ENCODE measurements at places on chromosomes 4 and X. TPM values are rescaled to one million over a fixed set of nuclear protein-coding genes. Genes with fewer than 3 reads are reported as not detected.

Gene BEND2
- not detected for total RNA-seq

Gene BTK
- not detected for total RNA-seq

DNA sequence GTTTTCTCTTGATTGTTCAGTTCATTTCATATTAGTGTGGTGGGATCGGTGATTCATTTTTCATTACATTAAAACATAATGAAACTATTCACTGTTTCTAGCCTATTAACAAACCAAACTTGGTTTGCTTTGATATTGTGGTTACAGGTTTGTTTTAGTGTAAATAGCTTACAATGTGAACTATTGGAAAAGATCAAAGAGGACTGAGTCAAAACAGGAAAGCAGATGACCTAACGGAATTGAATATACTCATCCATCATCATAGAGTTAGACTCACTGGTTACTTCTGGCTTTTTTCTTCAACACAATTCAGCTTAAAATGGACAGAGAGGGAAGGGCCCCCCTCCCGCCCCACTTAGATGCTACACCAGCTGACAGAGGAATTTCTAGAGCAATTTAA lies 616.2 kb upstream of the AADAT start:
- DNase-seq: no peak

DNA sequence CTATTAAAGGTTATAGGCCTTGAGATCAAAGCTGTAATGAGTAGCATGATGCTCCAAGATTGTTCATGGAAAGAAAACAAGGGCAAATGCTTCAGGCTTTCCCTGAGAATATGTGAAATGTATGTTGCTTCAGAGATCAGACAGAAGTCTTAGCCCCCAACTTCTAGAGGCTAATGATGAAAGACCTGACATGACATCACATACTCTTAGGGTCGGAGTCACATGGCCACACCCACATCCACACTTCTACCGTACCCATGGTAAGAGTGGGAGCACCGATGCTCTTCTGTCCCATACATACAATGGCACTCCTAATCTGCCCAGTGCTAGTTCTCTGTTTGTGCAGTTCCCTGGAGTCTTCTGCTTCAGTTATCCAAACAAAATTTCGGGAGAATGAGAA lies 111.9 kb upstream of the ACSL4 start:
- no peak for DNase-seq

DNA sequence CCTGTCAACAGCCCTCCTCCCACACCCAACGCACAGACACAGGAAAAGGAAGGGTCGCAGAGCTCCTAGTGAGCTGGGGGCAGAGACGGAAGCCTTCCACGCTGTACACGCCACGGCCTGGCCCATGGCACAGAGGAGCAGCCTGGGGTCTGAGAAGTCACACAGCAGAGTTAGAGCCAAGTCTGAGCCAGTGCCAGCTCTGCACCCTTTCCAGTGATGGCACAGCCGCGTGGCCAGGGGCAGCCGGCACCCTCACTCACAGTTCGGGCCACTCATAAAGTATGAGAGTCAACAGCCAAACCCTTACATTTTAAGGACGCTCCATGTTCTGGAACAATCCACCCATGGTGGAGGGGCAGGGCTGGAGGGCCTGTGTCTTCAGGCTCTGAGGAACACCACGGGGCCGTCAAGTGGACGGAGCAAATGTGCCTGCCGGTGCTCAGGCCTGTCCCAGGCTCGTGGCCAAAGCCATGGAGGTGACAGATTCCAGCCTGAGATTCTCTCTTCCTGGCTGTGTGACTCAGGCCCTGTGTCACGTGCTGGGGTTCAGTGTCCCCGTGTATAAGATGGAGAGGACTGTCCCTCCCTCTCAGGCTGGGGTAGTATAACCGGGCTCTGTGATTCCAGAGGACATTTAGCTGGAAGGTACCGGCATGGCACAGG lies 91.2 kb downstream of the ABLIM2 start:
- no peak for DNase-seq

Measured in NCI-H460 (cell line).